ENCODE measurements at places on chromosomes 3 and 15. TPM values are rescaled to one million over a fixed set of nuclear protein-coding genes. Genes with fewer than 3 reads are reported as not detected.

Gene MESP2
- 1.2 TPM for total RNA-seq

Gene ATP13A5
- not detected for total RNA-seq

Gene DUOXA2
- 24.6 TPM for total RNA-seq

Gene CPNE4
- total RNA-seq: 0.37 TPM

Gene PLA2G4E
- total RNA-seq: 0.07 TPM

Gene WDR72
- total RNA-seq: 6.4 TPM

Gene SPSB4
- total RNA-seq: 1.3 TPM

Gene ATRIP
- 4.5 TPM for total RNA-seq

Gene SPINT1
- 197 TPM for total RNA-seq

Gene GPR171
- not detected for total RNA-seq

Gene CEP152
- 5.0 TPM for total RNA-seq

Gene SCG5
- 2.0 TPM for total RNA-seq

DNA sequence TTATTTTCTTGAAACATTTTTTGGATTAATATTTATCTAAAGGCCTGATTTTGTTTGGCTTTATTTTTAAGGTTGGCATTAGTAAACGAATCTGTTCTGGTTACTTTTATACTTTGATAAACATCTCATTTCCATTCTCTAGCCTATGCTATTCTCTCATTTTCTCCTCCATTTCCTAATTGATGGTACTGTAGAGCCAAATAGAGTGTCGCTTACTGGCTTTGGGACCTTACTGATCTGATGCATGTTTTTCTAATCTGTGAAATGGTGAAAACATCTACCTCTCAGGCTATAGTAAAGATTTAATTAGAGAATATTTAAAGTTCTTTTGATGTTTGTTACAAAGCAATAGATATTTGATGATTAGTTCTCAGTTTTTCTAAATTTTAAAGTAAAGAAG is 1.6 kb downstream of the LNP1 start:
- no peak for DNase-seq
- peaks cover 12% of the 10 kb centered on the region for H3K4me1 ChIP-seq
- H3K36me3 ChIP-seq: no peaks in the 10 kb centered on the region
- peak overlapping the region; percentile 47 for H3K4me3 ChIP-seq
- H3K27me3 ChIP-seq: no peaks in the 10 kb centered on the region
- peak overlapping the region; percentile 94 for H3K27ac ChIP-seq

GRCh38 chr15:62777671-62778070 is 264.9 kb upstream of the TPM1 start:
- no peak for DNase-seq
- H3K4me3 ChIP-seq: no peak overlapping the region
- no peak overlapping the region for H3K27ac ChIP-seq

- DNase-seq: no peak
- no peak overlapping the region for H3K4me3 ChIP-seq
- H3K36me3 ChIP-seq: no peaks in the 10 kb centered on the region
Measured at GRCh38 chr15:55998478-55998877, 5.1 kb upstream of the NEDD4 start.

DNA sequence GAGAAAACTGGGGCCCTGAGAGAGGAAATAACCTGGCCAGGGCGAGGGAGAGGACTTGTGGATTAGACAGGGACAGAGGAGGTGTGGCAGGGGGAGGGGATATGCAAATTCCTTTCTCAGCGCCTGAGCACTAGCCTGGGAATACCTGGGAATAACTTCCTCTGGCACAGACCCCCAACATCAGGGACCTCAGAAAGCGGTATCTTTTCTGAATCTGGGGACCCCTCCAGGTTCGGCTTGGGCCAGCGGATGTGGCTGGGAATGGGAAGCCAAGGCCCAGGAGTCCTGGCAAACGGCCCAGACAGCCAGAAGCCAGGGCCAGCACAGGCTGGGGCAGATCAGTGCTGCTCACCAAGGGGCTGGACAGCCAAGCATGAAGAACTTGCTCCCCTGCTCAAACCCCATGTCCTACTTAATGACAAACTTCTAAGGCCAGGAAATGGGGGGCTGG is 9.2 kb upstream of the ACSBG1 start:
- no peak for DNase-seq
- H3K36me3 ChIP-seq: no peaks in the 10 kb centered on the region
- H3K27ac ChIP-seq: no peak overlapping the region
- peaks cover 15% of the 10 kb centered on the region for H3K4me1 ChIP-seq

All from hepatocyte (in vitro differentiated cells).